ENCODE measurements at places on chromosomes 2 and 18.

DNA sequence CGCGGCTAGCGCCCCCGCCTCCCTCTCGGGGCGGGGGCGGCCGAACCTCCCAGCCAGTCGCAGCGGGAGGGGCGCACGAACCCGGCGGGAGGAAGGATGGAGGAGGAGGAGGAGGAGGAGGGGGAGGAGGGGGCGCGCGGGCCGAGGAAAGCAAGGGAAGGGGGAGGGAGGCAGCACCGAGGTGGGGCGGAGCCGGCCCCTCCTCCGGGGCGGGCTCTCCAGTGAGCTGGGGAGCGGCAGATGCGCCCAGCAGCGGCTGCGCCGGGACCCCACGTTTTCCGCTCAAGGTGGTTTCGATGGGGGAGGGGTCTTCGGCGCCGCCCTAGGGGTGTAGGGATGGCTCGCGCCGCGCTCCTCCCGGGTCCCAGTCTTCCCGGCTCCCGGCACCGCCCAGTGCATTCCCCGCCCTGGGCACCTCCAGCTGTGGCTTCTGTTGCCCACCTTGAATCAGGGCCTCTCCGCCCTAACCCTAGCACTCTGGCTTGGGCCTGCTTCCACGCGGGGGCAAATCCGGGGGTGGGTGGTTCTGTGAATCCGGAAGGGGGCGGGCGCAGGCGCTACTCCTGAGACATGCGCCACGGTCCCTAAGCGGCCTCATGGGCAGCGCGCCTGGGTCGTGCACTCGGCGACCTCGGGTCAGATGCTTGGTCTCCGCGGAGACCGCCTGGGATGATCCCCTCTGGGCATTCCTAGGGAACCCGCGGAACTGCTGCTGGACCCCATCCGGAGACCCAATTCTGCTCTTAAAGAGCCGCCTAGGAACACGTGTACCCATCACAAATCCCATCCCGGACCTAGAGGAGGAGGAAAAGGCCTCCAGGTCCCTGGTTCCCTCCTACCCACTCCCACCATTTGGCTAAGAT, at the start of gene FBXO41:
Gene FBXO41 (minus strand): TSS at position 183 of the 863 bp plus-strand sequence. CDS start 14,848 bp downstream, outside the sequence.
- DNase-seq = peak; percentile 81

- DNase-seq = no peak
Observed at GRCh38 chr2:52658598-52658997, 1109.0 kb upstream of the CHAC2 start.

DNA sequence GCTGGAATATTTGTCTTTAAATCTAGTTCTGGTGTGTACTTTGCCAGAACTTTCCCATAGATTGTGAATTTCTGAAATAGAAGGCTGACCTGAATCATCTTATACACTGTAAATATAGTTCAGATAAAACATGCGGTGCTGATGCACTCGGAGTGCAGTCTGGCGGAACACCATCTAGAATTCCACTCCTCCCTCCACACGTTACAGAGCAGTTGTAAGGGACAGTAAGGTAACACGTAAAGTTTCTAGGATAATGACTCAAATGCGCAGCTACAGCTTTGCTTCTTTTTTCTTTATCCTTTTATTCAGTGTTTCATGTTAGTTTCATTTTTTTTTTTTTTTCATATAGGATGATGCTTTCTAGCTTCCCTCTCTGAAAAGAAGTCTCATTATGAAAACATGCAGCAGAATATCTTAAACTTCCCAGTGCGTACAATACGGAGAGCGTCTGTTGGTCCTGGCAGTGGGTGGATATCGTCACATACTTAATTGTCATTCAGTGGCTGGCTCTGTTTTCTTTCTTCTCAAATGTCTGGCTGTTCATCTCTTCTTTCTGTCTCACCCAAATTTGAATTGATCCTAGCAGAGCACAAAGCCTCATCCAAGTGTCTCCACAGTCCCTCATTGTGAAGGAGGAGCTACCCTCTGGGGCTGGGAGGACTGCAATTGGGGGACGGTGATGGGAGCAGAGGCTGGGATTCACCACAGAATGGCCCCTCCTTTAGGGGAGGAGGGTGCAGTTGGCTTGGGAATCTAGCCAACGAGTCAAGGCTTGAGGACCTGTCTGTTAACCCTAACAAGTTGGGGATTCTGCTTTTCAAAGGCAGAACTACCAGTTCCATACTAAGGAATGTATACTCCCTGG, 138.8 kb downstream of the MYT1L start:
- no peak for DNase-seq

DNA sequence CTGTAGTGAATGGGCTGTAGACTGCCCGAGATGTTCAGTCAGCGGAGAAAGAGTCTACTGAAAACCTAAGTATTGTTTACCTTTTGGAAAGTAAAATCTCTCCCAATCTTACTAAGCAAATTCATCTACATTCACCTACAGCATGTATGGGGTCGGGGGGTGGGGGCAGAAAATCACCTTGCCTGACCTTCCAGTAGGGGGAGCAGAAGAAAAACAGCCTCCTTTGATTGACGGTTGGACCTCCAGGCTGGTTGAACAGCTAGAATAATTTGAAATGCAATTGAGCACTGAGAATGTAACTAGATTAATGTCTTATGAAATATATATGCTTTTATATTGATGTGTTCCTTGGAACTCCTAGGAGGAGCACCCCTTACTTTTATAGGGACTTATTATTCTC, 10.0 kb downstream of the LRATD1 start:
- DNase-seq = no peak

- DNase-seq = no peak
Observed at GRCh38 chr18:63603772-63604171, 16.6 kb downstream of the SERPINB13 start.

DNA sequence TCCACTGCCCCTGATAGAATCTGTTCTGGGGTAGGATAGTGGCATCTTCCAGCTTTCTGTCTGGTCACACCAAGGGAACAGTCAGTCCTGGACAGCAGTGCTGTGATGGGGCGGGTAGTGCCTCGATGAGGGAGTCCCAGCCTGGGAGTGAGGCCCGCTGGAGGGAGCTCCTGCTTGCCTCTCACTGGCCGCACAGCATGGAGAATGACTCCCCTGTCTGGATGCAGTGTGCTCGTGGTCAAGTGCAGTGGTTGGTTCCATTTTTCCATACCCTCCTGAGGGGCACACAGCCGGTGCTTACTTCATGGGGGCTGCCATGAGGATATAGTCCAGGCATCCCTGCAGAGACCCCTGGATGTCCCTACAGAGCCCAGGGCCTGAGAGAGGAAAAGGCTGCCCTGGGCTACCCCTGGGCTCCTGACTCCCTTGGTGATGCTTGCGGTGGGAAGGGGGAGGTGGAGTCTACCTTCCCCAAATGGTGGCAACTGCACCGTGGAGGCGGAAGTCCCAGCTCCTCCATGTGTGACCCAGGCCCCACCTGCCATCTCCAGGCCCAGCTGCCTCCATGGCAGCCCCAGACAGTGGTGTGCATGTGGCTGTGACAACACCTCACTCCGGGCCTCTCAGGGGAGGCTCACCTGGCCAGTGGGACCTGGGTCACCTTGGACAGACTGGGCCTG, 212.5 kb downstream of the GLI2 start:
- DNase-seq = no peak

DNA sequence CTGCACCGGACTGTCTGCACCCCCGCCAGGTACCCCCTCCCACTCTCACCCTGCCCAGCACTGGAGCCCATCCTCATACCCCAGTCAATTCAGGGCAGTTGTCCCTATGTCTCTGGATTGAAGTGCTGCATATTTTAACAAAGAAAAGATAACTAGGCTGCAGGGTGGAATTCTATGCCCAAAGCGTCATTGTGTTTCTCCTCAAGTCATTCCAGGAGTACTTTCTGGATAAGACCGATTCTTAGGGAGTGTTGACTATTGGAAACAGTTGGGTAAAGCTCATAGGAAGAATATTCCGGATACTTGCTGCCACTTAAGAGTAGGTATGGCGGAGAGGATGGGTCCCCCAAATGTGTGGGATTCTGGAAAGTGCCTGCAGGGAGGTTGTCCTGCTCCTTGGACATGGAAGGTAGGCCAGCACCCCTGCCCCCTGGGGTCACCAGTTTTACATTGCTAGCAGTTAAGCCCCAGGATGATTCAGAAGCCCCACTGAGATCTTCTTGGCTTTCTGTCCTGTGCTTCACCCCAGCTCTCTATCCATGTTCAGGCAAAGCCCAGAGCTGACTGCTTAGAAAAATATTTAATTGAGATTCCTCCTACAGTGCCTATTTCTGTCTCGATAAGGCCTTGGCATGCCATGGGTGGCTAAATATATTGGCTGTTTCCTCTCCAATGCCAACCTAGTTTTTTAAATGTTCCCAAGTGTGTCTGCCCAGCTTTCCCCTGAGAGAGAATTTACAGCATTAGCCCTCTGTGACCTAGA, 48.2 kb downstream of the RPL37A start:
- no peak for DNase-seq

- no peak for DNase-seq
Observed at GRCh38 chr2:161146996-161147395, 13.2 kb upstream of the TANK start.

GRCh38 chr2:180669016-180669415, 311.4 kb upstream of the UBE2E3 start:
- DNase-seq = no peak

Measured in B cell (primary cell).